ENCODE measurements at places on chromosomes 13 and 19.

DNA sequence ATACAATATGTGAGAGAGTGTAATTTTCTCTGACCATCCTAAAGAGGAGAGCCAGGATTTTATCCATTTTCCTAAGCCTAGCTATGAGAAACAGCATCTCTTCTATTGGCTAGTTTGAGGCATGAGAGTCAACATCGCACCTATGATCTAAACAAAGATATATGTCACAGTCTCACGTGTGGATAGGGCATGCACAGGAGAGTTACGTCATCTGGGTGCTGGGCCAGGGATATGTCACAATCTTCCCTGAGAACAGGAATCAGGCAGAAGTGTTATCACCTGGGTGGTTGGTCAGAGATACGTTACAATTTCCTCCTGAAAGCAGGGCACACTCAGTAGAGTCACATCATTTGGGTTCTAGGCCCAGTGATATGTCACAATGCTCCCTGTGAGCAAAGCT lies 53.9 kb upstream of the ZNF730 start:
- DNase-seq = no peak

GRCh38 chr13:35496006-35496405 lies 19.5 kb upstream of the MAB21L1 start:
- DNase-seq = no peak

DNA sequence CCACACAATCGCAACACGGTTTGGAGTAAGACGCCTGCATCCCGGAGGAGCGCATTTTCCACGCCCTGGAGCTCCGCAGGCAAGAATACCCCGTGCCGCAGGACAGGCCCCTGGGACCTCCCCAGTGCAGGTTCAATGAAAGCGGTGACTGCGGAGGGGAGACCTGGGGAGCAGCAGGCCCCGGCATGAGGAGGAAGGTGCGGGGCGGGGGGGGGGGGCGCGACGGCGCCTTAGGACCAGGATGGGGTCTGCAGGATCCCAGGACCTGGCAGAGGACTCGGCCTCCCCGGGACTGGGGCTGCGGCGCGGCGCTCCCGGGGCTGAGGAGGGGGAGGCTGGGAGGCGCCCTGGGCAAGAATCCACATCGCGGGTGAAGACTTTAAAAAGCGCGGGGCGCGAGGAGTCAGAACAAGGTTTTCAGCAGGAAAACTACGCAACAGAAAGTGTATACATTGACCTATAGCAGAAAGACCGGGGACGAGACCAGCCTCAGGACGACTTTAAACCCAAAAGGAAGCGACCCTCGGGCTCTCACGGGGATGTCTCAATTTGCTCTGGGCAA lies 432 bp downstream of the ZNF611 start:
- no peak for DNase-seq

GRCh38 chr13:98515818-98516465 lies 61.0 kb downstream of the STK24 start:
- no peak for DNase-seq

DNA sequence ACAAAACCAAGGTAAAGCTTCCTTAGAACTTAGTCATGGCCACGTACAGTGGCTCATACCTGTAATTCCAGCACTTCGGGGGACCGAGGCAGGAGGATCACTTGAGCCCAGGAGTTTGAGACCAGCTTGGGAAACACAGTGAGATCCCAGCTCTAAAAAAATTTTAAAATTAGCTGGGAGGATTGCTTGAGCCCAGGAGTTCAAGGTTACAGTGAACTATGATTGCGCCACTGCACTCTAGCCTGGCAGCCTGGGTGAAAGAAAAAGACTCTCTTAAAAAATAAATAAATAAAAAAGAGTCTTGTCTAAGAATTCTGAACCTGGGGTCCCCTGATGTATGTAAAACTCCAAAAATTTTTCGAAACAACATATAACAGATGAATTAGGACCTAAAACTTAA lies 34.9 kb downstream of the N4BP2L2 start:
- DNase-seq = no peak

DNA sequence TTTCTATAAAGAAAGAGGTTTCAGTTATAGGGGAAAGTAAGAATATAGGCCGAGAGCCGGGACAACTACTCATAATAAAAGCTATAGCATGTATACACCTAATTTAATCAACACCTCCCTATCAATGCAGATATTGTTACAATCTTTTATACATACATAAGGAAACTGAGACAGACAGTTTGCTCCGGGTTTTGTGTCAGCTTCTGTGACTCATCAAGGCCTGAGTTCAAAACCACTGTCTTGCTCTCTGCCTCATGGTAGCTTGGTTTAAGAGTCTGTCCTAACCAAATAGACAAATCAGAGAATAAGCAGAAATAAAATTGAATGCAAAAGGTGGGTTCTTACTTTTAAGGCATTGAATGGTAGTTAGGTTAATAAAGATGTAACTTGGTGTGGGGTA lies 222.9 kb downstream of the GGACT start:
- no peak for DNase-seq

GRCh38 chr19:52566588-52566987 lies 3.5 kb upstream of the ZNF701 start:
- DNase-seq = no peak

DNA sequence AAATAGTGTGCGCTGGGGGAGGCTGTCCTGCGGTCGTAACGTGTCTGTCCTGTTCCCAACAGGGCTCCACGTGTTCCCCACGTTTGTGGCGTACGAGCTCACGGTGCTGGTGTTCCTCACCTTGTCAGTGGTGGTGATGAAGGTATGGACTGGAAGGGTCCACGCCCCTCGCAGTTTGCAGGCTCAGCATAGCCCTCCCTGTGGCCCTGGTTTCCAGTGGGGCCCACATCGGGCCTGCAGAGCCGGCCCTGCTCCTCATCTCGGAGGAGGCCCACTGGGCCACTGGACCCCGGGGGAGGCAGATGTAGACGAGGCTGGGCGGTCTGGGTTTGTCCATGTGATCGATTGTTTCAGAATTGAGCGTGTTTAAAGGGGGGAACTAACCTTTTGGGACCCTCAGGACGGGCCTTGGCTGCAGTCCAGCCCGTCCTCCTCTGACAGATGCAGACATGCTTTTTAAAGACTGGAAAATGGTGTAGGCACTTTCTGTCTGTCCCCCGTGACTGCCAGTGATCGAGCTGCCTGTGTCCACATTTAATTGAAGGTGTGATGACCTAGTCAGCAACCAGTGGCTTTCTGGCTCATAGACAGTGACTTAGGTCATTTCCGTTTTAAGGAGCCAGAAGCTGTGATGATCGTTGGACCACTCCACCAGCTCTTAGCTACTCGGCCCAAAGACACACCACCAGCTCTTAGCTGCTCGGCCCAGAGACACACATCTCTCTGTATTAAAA lies 37.1 kb upstream of the TFDP1 start:
- DNase-seq = no peak

DNA sequence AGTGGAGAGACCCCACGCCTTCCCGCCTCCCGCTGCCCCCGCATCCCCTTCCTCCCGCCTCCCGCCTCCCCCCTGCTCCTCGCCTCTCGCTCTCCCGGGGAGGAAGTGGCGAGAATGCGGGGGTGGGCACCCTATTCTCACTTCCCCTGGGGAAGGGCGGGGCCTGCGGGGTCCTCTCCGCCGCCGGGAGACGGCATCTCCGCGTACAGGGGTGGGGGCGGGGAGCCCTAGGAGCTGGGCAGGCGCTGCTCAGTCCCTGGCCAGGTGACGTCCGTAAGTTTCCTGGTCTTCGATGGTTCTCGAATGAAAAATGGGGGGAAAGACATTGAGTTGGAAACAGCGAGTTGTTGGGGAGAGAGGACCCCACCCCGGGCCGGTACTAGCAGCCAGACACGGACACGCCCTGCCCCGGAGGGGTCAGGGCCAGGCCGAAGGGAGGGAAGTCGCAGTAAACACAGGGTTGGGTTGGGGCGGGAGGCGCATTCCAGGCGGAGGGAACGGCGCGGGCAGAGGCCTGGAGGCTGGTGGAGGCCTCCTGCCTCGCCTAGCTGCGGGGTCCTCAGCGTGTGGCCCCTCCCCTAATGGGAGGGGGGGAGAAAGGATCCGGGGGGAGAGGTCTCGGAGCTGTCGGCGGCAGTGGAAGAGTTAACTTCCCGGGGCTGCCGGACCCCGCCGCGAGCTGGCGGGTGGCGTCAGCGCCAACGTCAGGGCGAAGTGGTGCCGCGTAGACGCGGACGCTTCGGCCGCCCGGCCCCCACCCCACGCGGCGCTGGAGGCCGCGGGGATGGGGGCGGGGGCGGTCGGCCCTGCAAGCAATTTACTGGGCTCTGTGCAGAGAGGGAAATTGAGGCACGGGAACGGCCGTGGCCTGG lies 10.4 kb upstream of the JUND start:
- peak; percentile 30 for DNase-seq

- DNase-seq = no peak
Measured at GRCh38 chr13:27132538-27132937, 39.1 kb downstream of the USP12 start.

DNA sequence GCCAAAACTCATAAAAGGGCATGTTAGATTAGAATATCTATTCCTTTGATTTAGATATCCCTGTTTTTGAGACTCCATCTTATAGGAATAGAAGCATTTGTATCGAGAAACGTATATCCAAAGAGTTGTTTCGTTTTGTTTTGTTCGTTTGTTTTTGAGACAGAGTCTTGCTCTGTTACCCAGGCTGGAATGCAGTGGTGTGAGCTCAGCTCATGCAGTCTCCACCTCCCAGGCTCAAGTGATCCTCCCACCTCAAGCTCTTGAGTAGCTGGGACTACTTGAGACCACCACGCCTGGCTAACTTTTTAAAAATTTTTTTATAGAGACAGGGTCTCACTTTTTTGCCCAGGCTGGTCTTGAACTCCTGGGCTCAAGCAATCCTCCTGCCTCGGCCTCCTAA lies 26.6 kb upstream of the ZMYM5 start:
- DNase-seq = no peak

- DNase-seq = no peak
Measured at GRCh38 chr19:31144075-31144870, 205.0 kb downstream of the TSHZ3 start.

DNA sequence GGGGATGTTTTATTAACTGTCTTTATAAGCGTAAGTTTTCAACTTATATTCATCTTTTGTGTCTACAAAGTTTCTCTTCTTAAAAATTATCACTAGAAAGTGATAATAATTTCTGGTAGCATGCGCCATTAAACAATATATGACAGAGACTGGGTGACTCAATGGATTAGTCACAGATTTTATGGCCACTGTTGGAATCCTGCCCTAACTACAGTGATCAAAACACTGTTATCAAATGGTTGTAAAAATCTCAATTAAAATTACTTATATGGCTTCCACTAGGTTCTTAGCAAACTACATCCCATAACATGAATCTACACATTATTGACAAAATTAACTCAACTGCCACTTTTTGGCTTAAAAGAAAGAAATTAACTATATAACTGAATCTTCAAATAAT lies 350.0 kb downstream of the DACH1 start:
- DNase-seq = no peak

Data from DMS153 (cell line).